ENCODE measurements at places on chromosomes 1 and 21.
A peak's percentile ranks its signal among the peaks of the same experiment; 100 is the strongest.

DNA sequence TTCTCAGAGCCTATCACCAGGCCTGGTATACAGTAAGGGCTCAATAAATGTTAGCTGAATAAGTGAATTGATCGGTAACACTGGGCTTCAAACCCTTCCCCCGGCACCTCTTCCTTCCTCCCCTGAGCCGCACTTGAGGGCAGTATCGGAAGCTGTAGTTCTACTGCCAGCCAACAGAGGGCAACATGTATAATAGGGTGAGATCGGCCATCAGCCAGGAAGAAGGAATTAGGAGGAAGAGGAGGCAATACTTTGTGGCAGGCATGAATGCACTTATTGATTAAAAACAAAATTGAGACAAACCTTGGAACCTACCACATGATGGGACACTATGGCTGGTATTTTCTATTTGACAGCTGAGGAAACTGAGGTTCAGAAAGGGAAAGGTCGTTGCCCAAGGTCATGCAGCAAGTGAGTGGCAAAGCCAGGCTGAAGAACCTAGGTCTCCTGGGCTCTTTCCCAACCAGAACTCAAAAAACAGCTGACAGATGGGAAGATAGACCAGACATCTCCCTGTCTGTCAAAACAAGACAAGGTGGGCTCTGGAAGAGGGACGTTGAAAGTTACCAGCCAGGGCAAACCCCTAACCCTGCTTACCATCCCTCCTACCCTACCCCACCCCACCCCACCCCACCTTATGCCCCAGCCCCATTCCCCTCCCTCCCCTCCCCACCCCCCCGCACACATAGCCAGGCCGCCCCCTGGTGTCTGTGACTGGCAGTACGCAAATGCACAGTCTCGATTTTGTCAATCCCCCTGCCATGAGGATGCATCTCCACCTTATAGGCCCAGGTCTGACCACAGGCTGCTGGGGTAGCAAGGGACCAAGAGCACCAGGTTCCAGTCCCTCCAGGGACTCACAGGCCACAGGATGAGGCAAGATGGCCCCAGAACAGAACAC lies 107.3 kb upstream of the RUNX3 start:
- DNase-seq = peak; percentile 83

GRCh38 chr1:64265141-64265540 lies 61.7 kb downstream of the UBE2U start:
- DNase-seq = no peak

- no peak for DNase-seq
Measured at GRCh38 chr1:27589841-27590426, 14.0 kb downstream of the AHDC1 start.

GRCh38 chr1:21090463-21090862 lies 86.2 kb downstream of the EIF4G3 start:
- DNase-seq = no peak

- DNase-seq = no peak
Measured at GRCh38 chr1:74693473-74693872, 19.9 kb upstream of the ERICH3 start.

DNA sequence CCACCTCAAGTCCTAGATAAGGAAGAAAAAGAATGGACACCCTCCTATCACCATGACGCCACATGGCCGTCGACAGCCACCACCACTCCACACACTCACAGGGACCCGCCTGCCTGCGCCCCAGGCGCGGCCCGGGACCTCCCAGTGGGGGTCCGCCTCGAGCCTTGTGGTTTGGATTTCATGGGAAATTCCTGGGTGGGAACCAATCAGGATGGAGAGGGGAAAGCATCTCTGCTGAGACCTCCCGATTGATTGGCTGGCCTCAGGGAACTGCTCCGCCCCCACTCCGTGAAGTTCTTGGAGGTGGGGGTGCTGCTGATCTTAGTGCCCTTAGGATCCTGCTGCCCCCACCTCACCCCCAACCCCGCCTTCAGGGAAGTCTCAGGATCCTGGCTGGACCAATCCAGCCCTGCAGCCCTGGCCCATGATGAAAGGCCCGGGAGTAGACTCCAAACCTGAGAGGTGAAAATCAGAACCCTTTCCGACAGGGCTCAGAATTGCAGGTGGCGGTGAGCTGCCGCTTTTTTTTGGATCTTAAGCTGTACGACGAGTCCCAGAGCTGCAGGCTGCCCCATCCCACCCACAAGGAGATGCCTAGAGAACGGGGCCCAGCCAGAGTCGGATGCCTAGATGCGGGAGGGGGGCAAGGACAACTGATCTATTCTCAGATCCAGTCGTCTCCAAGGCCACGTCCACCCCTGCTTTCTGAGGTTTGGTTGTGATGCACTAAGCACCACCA lies 29.0 kb upstream of the TMEM51 start:
- DNase-seq = no peak

DNA sequence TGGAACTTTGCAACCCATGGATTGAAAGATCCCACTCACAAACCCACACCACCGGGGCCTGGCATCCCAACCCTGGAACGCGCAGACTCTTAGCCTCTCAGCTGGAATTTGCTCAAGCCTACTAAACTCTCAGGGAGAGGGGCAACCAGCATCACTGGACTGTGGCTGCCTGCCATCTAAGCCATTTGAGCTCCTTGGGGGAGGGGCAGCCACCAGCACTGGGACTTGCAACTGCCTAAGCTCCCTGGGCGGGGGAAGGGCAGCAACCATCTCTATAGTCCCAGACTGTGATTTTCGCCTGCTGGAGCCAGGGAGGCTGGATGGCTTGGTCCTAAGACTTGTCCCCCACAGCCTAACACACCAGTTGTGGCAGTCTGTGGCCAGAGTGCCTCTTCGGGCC lies 122.3 kb downstream of the SNX7 start:
- DNase-seq = no peak

- DNase-seq = no peak
Measured at GRCh38 chr1:10216090-10216749, 5.8 kb downstream of the KIF1B start.

- DNase-seq = peak; percentile 8
Measured at GRCh38 chr1:40898431-40898901, 36.3 kb upstream of the CITED4 start.

DNA sequence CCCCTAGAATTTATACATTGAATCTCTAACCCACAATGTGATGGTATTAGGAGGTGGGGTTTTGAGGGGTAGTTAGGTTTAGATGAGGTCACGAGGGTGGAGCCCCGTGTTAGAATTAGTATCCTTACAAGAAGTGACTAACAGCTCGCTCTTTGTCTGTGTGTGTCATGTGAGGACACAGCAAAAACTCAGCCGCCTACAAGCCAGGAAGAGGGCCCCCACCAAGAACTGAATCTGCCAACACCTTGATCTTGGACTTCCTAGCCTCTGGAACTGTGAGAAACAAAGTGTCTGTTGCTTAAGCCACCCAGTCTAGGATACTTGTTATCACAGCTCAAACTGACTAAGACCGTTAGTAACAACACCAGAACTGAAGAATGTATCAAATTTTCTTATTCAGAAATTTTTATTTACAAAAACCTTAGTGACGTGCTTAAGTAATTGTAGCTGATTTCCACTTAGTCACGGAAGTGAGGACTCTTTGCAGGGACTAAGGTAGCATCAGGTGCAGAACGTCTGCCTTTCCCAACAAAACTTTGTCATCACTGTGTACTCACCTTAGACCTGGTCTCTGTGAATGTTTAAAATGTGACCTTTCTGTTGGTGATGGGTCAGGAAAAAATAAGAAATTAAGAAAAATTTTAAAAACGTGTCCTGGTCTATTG lies 24.5 kb upstream of the LRRC8C start:
- peak; percentile 82 for DNase-seq

- DNase-seq = no peak
Measured at GRCh38 chr1:176768532-176768931, 305.6 kb downstream of the PAPPA2 start.

GRCh38 chr1:93603106-93603505 lies 78.5 kb downstream of the BCAR3 start:
- no peak for DNase-seq
